ENCODE measurements at places on chromosomes 1 and 21.

GRCh38 chr1:202235003-202235660, 41.5 kb downstream of the LGR6 start:
- DNase-seq: no peak

GRCh38 chr1:218748071-218748470, 402.9 kb downstream of the TGFB2 start:
- no peak for DNase-seq

- no peak for DNase-seq
Observed at GRCh38 chr1:154493276-154493675, 8.7 kb upstream of the TDRD10 start.

- DNase-seq: no peak
Observed at GRCh38 chr1:218837051-218837450, 336.6 kb upstream of the LYPLAL1 start.

GRCh38 chr1:118744420-118744819, 243.7 kb downstream of the TBX15 start:
- DNase-seq: no peak

DNA sequence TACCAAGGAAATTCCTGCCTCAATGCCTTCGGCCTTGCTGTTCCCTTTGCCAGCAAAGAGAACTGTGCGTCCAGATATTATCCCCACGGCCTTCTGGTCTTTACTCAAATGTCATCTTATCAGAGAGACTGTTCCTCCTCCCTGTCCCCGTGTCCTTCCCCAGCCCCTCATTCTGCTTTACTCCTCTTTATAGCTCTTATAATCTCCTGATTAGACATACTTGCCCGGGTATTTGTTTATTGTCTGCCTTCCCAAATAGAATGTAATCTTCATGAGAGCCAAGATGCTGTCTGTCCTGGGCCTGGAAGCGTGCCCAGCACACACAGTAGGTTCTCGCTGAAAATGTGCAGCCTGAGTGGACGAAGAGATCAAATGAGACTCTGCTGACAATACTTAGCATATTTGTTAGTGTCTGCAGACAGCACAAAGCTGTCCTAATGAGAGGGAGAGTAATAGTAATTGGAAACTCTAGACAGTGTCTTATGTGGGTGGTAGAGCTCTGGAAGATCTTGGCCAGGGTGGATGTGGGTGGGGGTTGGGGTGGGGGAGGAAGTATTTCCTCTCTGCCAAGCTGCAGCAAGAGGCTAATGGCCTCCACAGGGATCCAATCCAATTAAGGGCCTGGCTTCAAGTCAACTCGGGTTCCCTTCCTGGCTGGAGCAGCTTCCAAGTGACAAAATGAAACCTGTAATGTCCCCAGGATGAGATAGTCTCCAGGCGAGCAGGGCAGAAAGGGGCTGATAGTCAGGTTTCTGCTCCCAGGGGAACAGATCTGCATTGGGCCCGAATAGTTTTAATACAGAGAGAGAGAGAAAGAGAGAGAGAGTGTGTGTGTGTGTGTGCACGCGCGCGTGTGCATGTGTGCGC, 9.5 kb upstream of the CLIC4 start:
- no peak for DNase-seq
